ENCODE measurements at places on chromosomes 5 and 9. TPM values are rescaled to one million over a fixed set of nuclear protein-coding genes. Genes with fewer than 3 reads are reported as not detected.

The ZNF462 gene
- total RNA-seq: 0.37 TPM

DNA sequence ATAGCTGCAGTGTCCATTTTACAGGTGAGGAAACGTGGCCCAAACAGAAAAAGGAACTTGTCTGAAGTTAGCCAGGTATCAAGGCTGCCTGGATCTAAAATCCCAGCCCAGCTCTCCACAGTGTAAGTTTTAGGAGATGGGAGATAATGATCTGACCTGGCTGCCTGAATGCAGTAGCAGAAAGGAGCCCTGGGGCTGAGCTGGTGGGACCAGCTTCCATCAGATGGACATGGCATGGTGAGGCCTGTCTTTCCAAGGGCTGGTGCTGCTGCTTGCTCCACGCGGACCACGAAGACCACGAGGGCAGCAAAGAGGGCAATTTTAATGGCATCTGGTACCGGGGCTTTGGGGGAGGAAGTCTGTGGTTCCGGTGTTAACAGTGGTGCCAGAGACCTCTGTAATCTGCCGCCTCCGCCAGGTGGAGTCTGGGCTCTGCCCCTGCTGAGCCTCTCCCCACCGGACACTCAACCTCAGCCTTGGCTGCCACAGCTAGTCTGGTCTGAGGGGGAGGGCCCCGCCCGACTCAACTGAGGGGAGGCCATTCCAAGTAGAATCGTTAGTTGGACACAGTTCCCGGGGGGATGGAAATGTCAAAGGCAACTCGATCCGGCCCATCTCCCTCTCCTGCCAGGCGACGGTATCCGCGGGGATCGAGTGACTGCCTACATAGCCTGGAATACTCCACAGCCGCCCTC is 650 bp downstream of the MYORG start:
- DNase-seq: peak; percentile 81

DNA sequence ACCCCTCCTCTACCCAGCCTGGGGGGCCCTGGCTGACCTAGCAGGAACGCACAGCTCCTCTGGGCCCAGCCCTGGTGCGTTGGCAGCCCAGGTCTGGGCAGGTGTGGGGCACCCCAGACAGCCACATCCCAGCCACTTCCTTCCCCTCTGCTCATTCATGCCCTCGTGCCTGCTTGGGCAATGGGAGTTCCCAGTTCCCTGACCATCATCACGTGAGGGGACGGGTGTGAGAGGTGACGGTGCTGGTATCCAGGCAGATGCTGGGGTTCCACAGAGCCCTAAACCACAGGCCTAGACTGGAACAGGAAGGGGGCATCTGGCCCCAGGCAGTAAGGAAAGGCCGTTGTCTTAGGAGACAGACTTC is 8.4 kb downstream of the RALGDS start:
- DNase-seq: no peak

- no peak for DNase-seq
These were observed 421.5 kb upstream of the DAP start for GRCh38 chr5:11182441-11183080.

The C1QTNF3 gene
- total RNA-seq: 2.0 TPM

DNA sequence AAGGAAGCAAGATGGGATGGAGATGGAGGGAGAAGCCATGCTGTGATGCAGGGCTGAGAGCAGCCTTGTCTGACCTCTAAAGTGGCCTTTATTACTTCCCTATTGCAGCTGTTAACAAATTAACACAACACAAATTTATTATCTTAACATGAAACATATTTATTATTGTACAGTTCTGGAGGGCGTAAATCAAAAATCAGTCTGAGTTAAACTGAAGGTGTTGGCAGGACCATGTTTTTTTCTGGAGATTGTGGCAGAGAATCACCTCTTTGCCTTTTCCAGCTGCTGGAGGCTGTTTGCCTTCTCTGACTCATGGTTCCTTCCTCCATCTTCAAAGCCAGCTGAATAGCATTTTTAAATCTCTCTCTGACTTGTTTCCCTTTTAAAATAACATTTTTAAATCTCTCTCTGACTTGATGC is 7.2 kb upstream of the MCC start:
- no peak for DNase-seq

DNA sequence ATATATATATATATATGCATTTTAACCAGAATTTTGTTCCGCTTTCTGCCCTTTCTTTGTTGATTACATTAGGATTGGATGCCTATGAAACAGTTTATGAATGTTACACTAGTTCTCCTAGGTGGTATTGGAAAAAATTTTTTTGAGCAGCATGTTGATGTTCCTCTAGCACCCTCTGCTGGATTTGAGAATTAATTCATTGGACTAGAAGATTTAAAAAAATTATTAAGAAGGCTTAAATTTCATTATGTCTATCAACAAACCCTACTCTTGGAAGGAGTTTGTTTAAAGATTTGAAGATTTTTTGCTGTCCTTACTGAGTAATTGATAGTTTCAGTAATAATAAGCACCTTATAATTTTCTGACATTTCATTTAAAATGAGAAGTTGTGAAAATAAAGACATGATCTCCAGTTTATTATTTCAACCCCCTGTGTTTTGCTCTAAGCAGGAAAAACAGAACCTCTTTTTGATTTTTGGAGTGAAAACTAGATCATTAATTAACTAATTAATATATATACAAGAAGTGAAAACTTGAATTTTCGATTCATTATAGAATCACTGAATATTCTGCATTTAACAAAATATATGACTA is 89.6 kb downstream of the CCDC171 start:
- DNase-seq: no peak

GRCh38 chr5:55030676-55031369 is 6.8 kb downstream of the GZMK start:
- no peak for DNase-seq

DNA sequence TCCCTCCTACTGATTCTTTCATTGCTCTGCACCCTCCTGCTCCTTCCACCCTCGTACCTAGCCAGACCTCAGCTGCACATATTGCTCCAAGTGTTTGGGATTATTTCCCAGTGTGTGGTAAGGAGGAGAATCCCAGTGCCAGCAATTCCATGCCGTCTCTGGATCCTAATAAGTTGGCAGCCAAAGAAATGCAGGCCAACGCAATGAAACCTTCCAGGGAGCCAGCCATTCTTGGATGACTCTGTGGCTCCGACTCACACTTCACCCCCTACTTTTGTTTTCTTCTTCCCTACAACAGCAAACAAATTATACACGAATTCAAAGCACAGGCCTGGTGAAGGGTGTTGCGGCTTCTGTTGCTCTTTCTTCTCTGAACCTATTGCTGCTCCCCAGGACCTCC is 82.5 kb upstream of the SLC1A3 start:
- no peak for DNase-seq

The NUTM2G gene
- total RNA-seq: not detected

The AMBP gene
- not detected for total RNA-seq

DNA sequence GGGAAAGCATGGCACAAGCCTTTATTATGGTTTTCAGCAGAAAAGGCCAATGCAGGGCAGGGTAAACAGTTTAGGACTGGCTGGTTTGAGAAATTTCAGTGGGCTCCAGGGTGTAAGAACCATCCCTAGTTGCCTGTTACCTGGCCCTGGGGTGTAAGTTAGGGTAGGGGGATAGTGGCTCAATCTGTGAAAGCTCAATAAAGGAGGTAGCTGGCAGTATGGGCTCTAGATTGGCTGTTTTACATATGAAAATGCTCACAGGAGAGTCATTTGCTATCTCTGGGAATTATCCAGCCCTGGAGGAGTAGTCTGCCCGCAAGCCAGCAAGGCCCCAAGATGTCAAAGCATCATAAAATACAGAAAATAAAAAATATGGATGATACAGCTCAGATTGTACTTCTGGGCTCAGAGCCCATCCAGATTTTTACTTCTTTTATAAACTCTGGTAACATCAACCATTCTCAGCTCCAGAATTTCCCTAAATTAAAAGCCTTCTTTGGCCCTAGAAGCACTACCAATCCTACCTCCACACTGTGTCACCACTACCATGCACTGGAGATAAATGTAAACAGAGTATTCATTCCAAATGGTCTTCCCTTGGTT is 31.1 kb downstream of the SSBP2 start:
- DNase-seq: no peak

The THG1L gene
- 26.7 TPM for total RNA-seq

DNA sequence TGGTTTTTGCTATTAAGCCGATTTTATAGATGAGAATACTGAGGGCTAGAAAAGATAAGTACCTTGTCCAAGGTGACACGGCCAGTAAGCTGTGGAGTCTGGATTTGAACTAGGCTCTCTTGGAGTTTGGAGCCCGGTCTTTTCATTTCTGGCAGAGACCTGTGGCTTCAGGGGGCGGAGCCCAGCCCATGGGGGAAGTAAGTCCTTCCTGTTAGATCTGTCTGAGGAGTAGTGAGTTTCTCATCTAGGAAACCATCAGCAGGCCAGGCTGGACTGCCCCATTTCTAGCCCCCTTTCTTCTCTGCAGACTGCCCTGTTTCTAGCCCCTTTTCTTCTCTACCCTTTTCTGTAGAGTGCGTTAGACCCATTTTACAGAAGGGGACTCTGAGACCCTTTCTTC is 521 bp upstream of the PTGS1 start:
- no peak for DNase-seq

The PTGER4 gene
- total RNA-seq: 53.0 TPM

DNA sequence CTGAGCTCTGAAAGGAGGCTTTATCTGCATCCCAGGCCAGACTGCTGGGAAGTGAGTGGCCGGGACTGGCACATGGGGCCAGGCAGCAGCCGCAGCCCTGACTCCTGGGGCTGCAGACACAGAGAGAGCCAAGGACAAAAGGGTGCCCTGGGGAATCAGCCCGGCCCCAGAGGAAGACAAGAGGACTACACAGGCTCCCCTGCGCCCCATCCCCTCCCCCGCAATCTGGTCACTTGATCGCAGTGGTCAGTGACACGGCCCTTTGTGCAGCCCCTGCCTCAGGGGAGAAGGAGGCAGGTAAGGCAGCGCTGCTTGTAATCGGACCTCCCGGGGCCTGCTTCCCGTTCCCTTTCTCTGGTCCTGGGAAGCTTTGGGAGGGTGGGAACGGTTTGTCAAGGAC is 55.5 kb upstream of the FUBP3 start:
- DNase-seq: no peak

GRCh38 chr5:153565822-153566221 is 75.4 kb downstream of the GRIA1 start:
- DNase-seq: no peak

The ZSWIM6 gene
- total RNA-seq: 7.9 TPM

The CCL21 gene
- not detected for total RNA-seq

DNA sequence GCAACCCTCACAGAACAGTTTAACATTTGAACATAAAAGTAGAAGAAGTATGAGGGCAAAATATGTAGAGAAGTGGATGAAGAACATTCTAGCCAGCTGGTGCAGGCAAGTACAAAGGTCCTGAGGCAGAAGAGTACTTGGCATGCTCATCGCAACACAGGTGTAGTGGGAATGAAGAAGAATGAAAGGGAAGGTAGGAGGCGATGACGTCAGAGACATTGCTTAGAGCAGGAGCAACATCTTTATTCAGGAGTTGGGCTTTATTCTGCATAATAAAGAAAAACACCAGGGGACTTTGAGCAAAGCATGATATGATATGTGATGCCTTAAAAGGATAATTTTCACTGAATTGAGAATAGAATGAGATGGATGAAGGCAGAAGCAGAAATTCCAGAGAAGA is 570.6 kb upstream of the CDH9 start:
- DNase-seq: no peak

The SHOC1 gene
- total RNA-seq: not detected

DNA sequence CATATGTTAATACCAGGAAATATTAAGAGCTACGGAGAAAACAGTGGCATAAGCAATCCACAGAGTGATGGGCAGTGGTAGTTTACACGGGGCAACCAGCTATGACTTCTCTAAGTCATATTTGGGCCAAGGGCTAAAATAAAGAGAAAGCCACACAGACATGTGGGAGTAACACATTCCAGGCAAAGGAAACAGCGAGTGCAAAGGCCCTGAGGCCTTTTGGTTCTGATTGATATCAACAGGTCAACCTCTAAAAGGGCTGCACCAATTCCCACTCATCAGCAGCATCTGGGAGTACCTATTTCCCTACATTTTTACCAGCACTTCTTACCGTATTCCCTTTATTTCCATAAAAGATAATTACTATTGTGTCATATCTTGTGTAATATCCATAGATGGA is 173.4 kb downstream of the SPOCK1 start:
- DNase-seq: no peak

GRCh38 chr9:20384642-20385041 is 237.7 kb downstream of the MLLT3 start:
- no peak for DNase-seq

GRCh38 chr9:7561527-7562080 is 238.0 kb downstream of the DMAC1 start:
- DNase-seq: no peak

DNA sequence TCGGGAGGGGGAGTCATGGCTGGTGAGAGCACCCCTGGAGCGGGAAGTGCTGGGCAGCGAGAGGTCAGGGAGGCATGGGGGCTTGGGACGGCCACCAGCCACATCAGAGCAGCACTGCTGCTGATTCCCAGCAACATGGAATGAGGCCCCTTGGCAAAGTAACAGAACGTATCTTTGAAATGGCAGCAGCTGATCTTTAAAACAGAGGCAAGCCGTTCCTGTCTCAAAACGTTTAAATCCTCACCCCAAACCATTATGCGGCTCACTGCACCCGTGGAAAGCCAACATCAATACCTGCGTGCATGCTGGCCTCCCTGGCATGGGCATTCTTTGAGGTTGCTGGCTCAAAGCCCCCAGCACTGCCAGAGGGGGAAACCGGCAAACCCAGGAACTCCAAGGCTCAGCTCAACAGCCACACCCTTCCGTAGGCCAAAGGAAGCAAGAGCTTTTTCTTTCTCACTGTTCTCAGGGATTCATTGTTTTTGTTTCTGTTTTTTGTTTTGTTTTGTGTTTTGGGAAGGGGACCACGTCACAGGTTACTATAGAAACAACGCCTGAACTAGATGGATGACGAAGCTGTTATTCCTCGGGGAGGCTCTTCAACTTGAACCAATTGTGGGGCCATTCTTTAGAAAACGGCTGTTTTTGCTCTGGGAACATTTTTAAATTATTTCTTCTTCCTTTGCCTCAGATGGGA is 28.1 kb upstream of the OBP2B start:
- DNase-seq: no peak

GRCh38 chr5:128536254-128537220 is 1.5 kb downstream of the FBN2 start:
- no peak for DNase-seq

- DNase-seq: no peak
These were observed 156.3 kb downstream of the PARP8 start for GRCh38 chr5:50822761-50823160.

The BTNL9 gene
- total RNA-seq: not detected

The CD72 gene
- total RNA-seq: 8.1 TPM

The DIPK1B gene
- 1.5 TPM for total RNA-seq

DNA sequence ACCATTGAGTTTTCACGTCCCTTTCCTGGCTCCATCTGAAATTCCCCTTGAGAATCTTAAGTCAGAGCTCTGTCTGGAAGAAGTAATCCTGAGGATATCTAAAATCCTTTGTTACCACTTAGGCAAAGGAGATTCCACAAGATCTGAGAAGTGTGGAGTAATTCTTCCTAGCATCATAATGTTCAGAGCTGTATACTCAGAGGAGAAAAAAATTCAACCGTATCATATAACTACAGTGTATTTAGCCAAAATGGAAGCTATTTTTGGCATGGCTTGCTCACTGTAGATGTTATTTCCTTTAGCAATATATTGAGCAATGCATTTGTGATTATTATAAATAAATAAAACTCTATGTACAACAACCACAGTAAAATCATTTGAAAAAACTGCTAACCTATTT is 1858.4 kb downstream of the EFNA5 start:
- DNase-seq: no peak

Measured in activated CD4-positive, alpha-beta T cell treated with anti-CD3 and anti-CD28 coated beads, Interleukin-2, amount 10 ng/mL, durations not matched to agents 24 days and 14 days (primary cell).